ENCODE measurements at places on chromosomes 6 and 20.

- no peak for DNase-seq
These were observed 29.5 kb upstream of the SULF2 start for GRCh38 chr20:47814632-47815415.

DNA sequence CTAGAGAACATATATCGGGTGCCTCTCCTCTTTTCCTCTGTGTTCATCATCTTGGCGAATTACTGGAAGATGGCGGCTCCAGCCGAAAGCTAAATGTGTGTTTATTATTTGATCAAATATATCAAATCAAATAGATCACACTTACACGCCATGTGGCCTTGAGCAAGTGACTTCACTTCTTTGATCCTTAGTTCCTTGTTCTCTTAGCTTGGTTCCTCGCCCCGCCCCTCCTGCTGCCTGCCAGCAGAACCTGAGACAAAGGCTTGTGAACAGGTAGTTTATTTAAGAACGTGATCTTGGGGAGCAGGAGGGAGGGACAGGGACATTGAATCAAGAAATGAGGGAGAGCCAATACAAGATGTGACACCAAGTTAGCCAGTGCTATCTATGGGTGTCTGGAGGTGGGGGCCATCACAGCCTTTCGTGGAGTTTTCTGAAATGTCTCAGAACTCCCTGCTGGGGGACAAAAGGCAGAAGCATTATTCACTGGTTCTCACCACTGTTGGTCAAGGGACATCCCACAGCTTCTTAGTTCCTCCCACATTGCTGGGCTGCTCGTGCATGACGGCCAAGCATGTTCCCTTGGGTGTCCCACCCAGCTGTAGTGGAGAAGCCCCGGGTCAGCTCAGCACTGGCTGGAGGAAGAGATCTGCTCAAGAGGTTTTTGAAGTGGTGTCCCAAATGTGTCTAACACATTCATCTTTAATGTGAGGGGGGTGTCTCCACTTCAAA is 44.9 kb upstream of the RNF24 start:
- no peak for DNase-seq

GRCh38 chr6:125931733-125932450 is 24.7 kb upstream of the HINT3 start:
- no peak for DNase-seq

- DNase-seq = no peak
These were observed 11.4 kb downstream of the DYNLT1 start for GRCh38 chr6:158633127-158633526.

- peak; percentile 36 for DNase-seq
These were observed 247.0 kb downstream of the ATXN1 start for GRCh38 chr6:16514249-16514648.

DNA sequence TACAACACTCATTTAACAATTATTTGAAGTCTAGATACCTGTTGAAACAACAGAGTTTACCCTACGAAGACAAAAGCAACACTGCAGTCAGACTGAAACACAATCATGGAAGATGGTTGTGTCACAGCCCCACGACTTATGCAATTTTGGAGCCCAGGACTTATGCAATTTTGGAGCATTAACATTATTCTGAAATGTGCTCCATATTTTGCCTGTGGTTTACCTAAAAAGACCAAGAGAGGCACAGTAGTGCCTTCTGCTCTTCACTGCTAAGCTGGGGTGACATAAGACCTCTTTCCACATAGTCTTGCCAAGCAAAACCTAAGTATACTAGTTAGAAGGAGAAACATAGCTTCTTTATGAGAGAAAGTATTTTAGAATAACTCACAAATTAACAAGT is 216.5 kb downstream of the PTPRK start:
- DNase-seq = no peak

Data from Caco-2 (cell line).